ENCODE measurements at places on chromosomes 4 and X.
A peak's percentile ranks its signal among the peaks of the same experiment; 100 is the strongest.

- DNase-seq, result peak; percentile 12
Observed at GRCh38 chr4:124803641-124804040, 91.1 kb upstream of the ANKRD50 start.

GRCh38 chrX:153863251-153863991 is 22.6 kb downstream of the L1CAM start:
- DNase-seq, result no peak

- DNase-seq, result peak; percentile 14
Observed at GRCh38 chr4:102683881-102684609, 76.7 kb downstream of the MANBA start.

DNA sequence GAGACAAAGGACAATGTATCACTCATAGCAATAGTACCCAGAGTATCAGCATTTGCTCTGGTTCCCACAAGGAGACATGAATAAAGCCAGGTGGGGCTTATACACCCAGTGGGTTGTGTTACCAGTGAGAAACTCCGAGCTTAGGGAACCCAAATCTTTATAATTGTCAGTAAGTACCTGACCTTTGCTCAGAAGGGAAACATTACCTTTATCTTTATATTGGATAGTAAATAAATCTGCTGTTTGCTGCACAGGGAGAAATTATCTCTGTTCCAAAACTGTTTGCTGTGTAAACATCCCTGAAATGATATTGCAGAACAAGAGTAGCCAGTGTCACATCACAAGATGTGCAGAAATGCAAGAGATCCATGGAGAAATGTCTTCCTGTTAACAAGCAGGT is 12.1 kb upstream of the SLAIN2 start:
- no peak for DNase-seq

- no peak for DNase-seq
Observed at GRCh38 chrX:133527415-133527814, 112.1 kb upstream of the GPC4 start.

DNA sequence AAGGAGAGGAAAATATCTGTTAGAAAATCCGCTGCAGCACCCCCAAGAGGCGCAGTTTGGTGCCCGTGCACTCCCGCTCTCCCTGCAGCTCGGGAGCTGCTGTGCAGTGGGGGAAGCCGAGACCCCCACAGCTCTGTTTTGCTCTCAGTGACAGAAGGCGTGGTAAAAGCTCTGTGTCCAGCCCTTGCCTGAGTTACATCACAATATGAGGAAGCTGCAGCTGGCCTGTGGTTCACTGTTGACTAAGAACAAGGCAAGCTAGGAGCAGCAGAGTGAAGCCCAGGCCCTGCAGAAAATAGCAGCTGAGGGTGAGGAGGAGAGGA is 88.5 kb upstream of the ADRA2C start:
- DNase-seq, result no peak

DNA sequence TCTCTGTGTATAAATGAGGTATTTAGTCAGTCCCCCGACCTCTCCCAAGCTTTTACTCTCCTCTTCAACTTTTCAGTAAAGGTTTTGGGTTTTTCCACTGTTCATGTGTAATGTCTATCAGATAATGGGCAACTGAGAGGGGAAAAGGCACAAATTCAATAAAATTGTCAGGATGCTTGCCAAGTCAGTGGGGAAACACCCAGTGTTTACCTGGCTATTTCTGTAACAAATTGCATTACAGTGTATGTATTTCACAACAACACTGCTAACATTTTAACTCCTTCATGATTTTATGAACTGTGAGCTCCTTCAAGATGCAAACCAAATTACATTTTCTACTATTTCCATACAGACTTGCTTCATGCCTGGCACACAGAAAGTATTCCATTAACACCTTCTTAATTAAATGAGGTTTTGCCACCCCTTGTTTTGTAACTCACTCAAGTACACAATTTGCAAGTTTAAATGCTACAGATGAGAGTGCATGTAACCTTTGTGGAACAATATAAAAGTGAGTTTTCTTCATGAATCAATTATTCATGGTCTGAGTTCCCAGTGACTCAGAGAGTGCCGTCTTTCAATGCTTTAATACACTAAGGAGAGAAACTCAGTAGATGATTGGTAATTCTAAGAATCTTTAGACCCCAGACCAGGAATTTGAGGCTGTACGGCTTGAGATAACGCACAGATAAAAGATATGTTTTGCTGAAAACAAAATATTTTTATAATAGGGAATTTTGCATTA is 149.8 kb upstream of the TLL1 start:
- peak; percentile 53 for DNase-seq

- peak; percentile 77 for DNase-seq
Observed at GRCh38 chr4:69760455-69760854, at the start of gene SULT1B1. Gene SULT1B1, minus strand, starts transcription at chr4:69760620. Its CDS starts 5,403 bp downstream, at chr4:69755217.

DNA sequence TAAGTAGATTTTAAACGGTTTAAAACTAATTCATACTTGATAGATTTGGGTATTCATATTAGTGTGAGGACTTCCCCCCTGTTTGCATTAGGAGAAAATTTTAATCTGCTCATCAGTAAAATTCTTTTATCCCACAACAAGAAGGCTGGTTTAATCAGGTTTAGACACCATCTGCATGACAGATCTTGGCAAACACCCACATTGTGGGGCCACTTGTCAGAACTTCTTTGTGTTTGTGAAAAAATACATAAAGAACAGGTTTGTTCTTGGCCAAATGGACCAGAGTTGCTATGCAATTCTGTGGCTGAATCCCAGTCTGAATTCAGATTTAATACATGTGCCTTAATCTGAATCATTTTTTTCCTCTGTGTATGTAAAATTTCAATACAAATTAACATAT is 121.1 kb downstream of the REPS2 start:
- no peak for DNase-seq
